Activated CD8-positive, alpha-beta T cell treated with anti-CD3 and anti-CD28 coated beads, Interleukin-2, amount 10 ng/mL, durations not matched to agents 7 days and 5 days (primary cell): ENCODE measurements at places on chromosomes 4 and X.

GRCh38 chr4:151951671-151952050 lies 190.9 kb upstream of the GATB start:
- DNase-seq, result no peak

DNA sequence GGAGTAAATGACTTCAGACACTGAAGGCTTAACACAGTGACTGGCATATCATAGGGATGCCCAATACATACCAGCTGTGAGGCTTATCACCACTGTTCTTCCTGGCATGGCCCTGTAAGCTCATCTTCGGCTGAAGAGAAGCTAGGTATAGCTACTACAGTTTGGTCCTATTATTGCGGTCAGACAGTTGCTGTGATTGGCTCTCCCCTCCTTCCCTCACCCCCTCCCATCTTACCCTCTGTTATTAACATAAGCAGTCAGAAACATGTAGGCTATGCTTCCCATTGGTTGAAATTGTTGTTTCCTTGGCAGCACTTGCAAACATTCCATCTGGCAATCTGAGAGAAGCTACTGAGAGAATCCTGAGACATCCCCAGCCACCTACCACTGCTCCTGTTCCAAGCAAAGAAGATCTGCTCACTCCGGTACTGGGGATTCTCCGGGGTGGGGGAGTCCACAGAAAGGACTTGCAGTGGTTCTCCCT lies at the start of gene AKAP14:
Gene AKAP14, plus strand, starts transcription at position 51 of the 484 bp plus-strand sequence. CDS start 7,331 bp downstream, outside the sequence.
- no peak for DNase-seq

DNA sequence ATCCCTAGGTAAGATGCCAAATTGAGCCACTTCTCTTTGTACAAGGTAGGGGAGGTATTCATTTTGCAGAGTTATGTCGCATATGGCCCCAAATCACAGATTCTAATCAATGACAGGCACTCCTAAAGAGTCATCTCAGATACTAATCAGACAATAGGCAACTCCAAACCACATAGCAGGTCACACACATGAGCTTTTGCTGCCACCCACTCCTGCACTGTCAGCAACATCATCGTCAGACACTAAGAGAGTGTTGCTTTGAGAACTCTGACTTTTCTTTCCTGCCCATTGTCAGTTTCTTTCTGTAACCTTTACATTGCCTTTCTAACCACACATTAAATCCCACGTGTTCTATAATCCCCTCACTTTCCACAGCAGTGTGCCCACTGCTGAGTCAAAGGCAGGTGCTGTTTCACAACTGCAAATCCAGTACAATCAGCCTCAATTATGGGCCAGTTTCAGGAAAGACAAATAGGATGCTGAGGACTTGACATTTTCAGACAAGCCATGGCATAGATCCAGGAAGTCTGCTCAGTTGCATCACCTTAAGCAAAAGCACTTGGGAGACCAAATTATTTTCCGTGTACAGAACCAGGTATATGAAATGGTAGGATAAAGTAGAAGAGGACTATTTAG lies 23.5 kb downstream of the TMEM31 start:
- no peak for DNase-seq

DNA sequence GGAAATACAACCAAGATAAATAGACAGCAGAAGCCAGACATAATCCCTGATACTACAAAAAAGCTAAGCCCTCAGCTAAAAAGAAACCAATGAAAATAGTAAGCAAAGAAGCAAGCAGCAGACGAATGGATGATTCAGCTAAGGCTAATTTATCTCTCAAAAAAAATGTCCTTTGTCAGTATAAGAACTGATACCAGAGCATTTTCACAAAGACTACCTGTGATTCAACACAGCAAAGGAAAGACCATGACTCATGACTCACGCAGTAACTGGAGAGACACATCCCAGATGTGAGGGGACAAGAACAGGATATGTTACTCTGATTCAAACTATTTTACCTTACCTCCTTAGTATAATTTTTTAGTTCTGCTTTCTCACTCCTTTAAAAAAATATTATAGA lies 22.7 kb upstream of the TMPRSS11F start:
- no peak for DNase-seq

DNA sequence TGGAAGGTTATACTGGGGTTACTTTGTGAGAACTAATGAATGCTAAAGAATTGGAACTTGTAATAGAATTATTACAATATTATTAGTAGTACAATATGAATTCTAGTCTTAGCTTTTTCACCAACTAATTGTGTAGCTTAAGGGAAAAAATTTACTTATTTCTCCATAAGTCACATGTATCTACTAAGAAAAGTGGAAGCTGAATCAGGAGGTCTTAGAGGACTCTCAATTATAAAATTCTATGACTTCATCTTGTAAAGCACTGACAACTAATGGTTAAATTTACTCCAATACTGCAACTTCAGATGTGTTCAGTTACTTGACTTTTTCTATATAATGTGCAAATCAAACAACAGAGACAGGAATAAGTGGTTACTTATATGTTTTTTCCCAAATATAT lies 899 bp upstream of the TMPRSS11D start:
- no peak for DNase-seq

DNA sequence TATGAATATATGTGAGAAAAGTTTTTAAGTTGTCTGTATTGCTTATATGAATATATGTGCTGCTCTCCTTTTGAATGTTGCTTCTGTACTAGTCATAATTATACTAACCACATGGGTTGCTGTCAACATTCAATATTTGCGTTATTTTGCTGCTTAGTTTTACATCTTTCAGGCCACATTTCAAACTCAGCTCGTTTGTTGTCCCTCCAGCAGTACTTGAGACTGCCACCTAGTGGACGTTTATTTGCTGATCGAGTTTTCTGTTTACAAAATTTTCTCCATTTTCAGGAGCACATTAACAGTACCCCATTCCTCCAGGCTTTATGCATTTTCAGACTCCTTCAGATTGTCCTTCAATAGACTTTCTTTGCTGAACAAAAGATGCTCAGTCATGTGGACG lies 75.8 kb downstream of the NUDT11 start:
- DNase-seq, result peak; percentile 42

DNA sequence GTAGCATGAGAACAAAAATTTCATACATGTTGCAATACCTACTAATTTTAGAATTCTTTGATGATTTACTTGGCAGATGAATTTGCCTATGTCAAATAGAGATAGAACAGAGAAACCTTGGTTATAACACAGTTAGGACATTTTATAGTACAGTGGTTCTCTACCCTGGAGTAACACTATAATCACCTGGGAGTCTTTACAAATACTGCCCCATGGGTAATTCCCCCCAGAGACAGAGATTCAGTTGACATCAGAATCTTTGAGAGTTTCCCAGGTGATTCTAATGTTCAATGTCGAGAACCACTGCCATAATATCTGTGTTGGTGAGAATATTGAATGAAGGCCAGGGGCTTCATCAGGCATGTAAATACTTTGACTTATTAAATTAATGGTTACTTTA lies 401.3 kb upstream of the NDST4 start:
- DNase-seq, result no peak

DNA sequence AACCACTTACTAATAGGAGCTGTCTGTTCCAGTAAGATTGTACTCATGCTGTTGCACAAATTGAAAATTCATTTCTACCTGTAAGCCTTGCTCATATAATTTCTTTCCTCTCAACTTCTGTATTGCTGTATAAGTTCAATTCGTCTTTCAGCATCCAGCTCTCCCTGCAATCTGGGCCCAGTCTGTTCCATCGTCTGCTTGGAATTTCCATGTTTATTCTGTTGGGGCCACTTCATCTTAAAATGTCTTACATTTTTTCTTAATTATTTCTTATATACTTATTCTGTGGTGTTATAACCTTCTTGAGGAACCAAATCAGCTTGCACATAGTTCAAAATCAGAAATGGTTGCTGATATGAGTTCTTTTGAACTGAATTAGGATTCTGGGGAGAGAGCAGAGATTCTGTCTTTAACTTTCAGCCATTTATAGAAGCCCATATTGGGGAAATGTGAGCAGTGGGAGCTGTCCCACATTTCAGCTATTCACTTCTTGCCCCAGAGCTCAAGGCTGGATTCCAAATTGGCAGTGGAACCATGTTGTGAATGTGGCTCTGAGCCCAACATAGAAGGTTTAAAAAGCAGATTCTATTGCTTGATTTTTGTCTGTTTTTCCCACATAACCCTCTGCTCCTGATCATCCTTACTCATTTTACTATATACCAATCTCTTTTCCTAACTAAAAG lies 291.9 kb downstream of the BMPR1B start:
- DNase-seq, result no peak
